Gastroesophageal sphincter (tissue), 4 donors: ENCODE measurements at places on chromosomes 6 and 20. TPM values are rescaled to one million over a fixed set of nuclear protein-coding genes. Genes with fewer than 3 reads are reported as not detected.

The LY6G6C gene
- total RNA-seq: not detected

The RNF182 gene
- 0.16 TPM for total RNA-seq

The WFDC10B gene
- total RNA-seq: not detected

The NRSN1 gene
- 0.40 TPM for total RNA-seq

The IMPG1 gene
- total RNA-seq: not detected

The RSPH9 gene
- total RNA-seq: not detected

The MCCD1 gene
- total RNA-seq: not detected

The PSORS1C2 gene
- total RNA-seq: not detected

The PPP1R3G gene
- total RNA-seq: 6.5 TPM

The GJA1 gene
- 288 TPM for total RNA-seq

The L3MBTL3 gene
- total RNA-seq: 6.3 TPM

The MUCL3 gene
- not detected for total RNA-seq

The TAGAP gene
- 1.1 TPM for total RNA-seq

The PRR18 gene
- total RNA-seq: not detected

The PXDC1 gene
- 182 TPM for total RNA-seq

The POFUT1 gene
- 33.8 TPM for total RNA-seq

The DAAM2 gene
- total RNA-seq: 200 TPM

The FAM209B gene
- not detected for total RNA-seq

The BMP7 gene
- total RNA-seq: 8.7 TPM

The RFX6 gene
- total RNA-seq: not detected

The PRPF6 gene
- total RNA-seq: 68.5 TPM

The DDX43 gene
- total RNA-seq: 0.62 TPM

The RNF144B gene
- 5.6 TPM for total RNA-seq

The SLC12A5 gene
- not detected for total RNA-seq

The SIGLEC1 gene
- total RNA-seq: 10.1 TPM

The B4GALT5 gene
- 20.2 TPM for total RNA-seq

The BMP2 gene
- 4.9 TPM for total RNA-seq

The LRP11 gene
- 30.5 TPM for total RNA-seq

The CHRNA4 gene
- total RNA-seq: not detected

The TULP1 gene
- not detected for total RNA-seq

The SLC22A23 gene
- total RNA-seq: 7.5 TPM

The CGA gene
- not detected for total RNA-seq

The HLA-DPA1 gene
- 63.7 TPM for total RNA-seq

The TPD52L1 gene
- total RNA-seq: 22.7 TPM

The GINS1 gene
- total RNA-seq: 1.2 TPM

The CTCFL gene
- total RNA-seq: not detected

The RAET1L gene
- 0.62 TPM for total RNA-seq

The IER3 gene
- 12.1 TPM for total RNA-seq

The CDYL gene
- 68.3 TPM for total RNA-seq

The PDRG1 gene
- total RNA-seq: 11.2 TPM

The NTSR1 gene
- total RNA-seq: 0.13 TPM

The FAXC gene
- 18.4 TPM for total RNA-seq

The TFAP2C gene
- total RNA-seq: 3.8 TPM

The RIPPLY2 gene
- not detected for total RNA-seq

The GSTA3 gene
- total RNA-seq: not detected

The CLDN20 gene
- not detected for total RNA-seq

The GJA10 gene
- not detected for total RNA-seq

The ETV7 gene
- not detected for total RNA-seq

The ASIP gene
- not detected for total RNA-seq

The F13A1 gene
- 41.6 TPM for total RNA-seq

The HTR1E gene
- 0.81 TPM for total RNA-seq

The RBM24 gene
- total RNA-seq: 20.2 TPM

The SLC2A10 gene
- 10.1 TPM for total RNA-seq

The LTB gene
- not detected for total RNA-seq

The HIVEP1 gene
- total RNA-seq: 15.2 TPM

The RPL10A gene
- total RNA-seq: 1,936 TPM

The ESR1 gene
- 0.93 TPM for total RNA-seq
